ENCODE measurements at places on chromosomes 2 and 18.

- peak; percentile 26 for DNase-seq
Measured at GRCh38 chr2:172333235-172333977, 94.0 kb upstream of the ITGA6 start.

- no peak for DNase-seq
Measured at GRCh38 chr2:187574969-187575750, 20.9 kb upstream of the TFPI start.

DNA sequence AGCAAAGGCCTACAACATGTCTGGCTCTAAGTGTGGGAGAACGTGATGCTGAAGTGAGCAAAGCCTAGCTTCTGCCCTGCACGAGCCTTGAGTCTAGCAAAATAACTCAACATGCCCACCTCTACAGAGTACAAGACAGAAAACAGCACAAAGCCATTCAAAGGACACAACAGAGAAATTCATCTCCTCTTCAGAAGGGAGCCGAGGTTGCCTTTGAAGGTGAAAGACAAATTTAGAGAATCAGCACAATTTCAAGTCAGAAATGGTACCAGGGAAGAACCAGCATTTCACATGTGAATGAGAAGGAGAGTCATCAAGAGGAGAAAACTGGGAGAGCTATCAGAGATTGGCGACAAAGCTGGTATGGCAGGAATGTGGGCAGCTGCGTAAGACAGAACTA lies 21.7 kb upstream of the CYTIP start:
- no peak for DNase-seq

DNA sequence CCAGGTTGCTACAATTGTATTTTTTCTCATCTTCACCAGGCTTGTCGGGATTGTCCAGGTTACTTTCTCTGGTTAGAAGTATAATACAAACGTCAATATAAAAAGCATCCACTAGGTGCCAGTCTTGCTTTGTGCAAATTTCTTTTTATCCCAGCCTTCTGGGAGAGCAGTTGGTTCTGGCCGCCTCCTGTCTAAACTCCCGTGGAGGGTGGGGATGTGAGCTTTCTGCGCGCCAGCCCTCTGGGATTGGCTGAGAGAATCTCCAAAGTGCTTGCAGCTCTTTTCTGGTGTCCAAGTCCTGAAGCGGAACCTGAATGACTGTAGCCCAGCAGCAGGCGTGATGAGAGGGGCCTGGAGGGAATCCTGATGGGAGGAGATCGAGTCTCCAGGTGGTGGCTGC lies 22.4 kb upstream of the TOGARAM2 start:
- peak; percentile 91 for DNase-seq

- DNase-seq = no peak
Measured at GRCh38 chr2:169069341-169069740, at the start of gene DHRS9. DHRS9 (plus strand) TSS chr2:169069563; CDS start chr2:169081582, 12,019 bp downstream.

- DNase-seq = peak; percentile 61
Measured at GRCh38 chr2:218322768-218323525, 30.6 kb upstream of the TMBIM1 start.

GRCh38 chr2:187618813-187619212 lies 64.6 kb upstream of the TFPI start:
- no peak for DNase-seq

DNA sequence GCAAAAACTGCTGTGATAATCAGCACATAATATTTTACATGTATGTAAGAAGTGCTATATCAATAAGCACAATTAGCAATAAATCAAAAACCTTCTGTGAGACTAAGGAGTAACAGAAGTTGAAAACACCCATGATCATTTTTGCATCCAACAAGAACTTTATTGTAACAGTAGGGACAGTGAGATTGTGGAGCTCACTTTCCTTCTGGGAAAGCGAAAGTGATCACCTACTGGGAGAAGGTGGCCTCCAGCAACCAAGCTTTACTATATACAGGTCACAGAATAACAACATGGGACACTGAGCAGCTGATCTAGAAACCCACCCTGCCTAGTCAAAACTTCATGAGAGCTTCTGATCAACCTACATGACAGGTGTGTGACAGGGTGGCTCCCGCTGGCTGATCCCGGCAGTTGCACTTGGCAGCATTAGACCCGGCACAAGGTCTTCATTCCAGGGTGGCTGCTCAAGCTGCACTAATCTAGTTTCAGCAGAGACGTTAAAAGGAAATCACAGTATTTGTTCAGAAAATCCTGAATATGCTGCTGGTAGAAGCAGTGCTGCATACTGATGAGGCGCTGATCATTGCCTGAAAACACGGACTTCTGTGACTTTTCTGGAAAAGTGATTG lies 63.5 kb upstream of the ARL5A start:
- peak; percentile 19 for DNase-seq

GRCh38 chr2:25437881-25438662 lies 96.3 kb upstream of the DNMT3A start:
- no peak for DNase-seq

DNA sequence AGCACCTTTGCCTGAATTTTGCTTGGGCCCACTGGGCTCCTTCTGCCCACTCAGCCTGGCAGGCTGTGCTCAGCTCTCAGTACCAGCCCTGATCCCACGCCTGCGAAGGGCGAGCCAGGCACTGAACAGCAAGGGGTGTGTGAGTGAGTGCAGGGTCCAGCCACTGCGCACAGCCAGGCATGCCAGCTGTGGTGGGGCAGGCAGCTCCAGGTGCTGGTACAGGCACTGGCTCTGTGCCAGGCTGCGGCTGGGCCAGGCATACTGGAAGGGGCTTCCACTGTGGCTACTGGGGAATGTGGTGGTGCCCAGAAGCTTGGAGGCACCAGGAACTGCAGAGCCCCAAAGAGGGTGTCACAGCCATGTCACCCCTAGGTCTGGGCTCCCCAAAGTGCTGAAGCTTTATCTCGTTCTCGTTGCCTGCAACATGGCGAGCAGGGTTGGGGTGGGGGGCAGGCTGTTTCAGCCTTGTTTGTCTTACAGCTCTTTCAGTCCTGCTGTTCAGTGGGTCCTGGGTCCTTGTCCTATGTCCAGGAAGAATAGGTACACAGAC lies 8.8 kb downstream of the DYSF start:
- no peak for DNase-seq

- no peak for DNase-seq
Measured at GRCh38 chr2:112640800-112641675, 4.7 kb upstream of the SLC20A1 start.

GRCh38 chr2:207334624-207335371 lies 169.1 kb upstream of the KLF7 start:
- DNase-seq = no peak

DNA sequence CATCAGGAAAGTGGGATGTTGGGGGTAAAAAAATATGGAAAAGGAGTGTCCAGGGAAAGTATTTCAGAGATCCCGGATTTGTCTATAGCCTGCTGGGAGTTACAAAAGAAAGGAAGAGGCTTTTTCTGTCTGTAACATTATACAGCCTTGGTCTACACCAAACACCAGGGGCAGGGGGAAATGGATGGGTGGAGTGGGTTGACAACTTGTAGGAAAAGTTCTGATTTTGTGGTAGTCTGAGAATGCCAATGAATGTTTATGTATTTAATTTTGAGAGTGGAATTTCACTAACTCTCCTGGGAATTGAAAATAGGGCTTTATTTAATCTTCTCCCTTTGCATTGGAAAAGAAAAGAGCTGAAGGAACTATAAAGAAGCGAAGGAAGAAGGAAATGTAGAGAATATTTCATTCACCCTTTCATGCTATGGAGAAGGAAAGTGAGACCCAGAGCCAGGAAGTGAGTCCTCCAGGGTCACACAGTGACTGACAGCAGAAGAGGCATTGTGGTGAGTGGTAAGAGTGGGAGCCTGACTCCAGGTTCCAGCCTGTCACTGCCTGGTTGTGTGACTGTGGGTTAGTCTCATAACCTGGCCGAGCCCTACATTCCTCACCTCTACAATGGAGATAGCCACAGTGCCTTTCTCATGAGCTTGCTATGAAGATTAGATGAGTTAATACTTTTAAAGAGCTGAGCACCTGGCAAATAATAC lies 346.3 kb upstream of the TNP1 start:
- no peak for DNase-seq

- DNase-seq = no peak
Measured at GRCh38 chr2:163665817-163666216, 70.0 kb downstream of the FIGN start.

GRCh38 chr2:144989579-144990270 lies 469.8 kb upstream of the ZEB2 start:
- DNase-seq = no peak

DNA sequence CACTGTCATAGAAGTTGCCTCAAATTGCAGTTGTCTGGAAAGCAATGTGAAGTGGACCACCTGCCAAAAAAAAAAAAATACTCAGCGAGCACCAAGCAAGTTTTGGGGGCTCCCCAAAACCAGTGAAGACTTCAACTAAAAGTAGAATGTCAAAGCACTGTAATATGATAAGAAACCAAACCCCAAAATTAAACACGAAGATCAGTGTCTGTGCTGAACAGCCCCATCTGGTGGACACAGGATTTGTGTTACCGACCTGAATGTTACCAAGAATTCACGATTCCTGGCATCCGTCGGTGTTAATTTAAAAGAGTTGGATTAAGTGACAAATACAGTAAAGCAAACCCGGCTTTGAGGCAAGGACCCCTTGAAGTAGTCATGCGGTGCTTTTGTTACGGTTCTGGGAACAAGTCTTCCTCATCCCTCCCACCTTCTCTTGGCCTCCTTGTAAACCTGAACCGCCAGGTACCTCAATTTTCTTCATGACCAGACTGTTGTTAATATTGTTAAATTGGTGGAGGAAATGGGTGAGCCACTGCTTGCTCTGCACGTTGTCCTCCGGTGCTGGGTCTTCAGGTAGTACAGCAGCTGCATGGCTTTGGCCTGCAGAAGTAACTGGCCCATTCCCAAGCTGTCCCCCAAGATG lies 31.3 kb upstream of the SSB start:
- peak; percentile 25 for DNase-seq

DNA sequence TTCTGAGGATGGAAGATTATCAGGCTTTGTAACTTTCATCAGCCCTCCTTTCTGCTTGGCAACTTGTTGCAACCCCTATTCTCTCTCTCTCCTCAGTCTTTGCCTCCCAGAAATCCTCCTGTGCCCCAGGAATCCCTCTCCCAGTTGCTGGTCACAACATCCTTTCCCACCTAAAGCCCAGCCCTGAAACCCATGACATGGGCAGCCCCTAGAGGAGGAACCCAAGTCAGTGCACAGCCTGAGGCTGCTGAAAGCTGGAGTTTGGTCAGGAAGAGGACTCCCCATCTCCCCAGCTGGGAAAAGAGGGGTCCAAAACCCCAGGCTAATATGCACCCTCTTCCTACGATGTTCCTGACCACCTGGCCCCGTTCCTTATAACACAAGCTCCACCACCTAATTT lies 29.5 kb downstream of the PKDCC start:
- DNase-seq = no peak

DNA sequence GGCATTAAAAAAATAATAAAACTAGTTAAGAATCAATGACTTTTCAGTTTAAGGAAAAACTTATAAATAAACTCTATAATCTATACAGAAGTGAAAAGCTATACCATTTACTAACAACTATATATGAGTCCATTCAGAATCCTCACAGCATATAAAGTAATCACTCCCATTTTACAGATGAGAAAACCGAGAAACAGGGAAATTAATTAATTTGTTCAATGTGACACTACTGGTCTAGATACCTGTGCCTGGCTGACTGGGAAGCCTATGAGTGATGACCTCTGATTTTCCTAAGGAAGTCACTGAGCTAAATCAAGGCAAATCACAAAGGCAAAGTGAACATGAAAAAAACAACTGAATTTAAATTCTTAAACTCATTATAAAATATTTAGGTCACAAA lies 99.5 kb upstream of the RNU4ATAC start:
- DNase-seq = no peak

- DNase-seq = no peak
Measured at GRCh38 chr2:196096982-196097745, 28.5 kb upstream of the DNAH7 start.

- no peak for DNase-seq
Measured at GRCh38 chr2:212628586-212628985, 90.0 kb upstream of the ERBB4 start.

DNA sequence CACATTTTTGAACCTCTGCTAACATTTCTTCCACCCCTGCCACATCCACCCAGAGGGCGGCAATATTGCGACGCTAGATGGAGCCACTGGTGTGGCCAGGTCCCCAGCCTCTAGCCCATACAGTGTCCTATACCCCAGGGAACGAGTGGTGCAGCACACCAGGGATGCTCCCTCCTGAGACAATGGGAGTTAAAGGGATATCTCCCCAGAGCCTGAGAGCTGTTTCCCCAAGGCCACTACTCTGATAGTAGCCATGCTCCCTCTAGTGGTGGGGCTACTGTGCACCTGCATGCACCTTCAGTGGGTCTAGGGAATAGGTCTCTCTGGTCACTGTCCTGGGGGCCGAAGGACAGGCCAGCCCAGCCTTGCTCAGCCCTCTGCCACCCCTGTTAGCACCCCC lies 336.4 kb upstream of the FSHR start:
- DNase-seq = no peak

DNA sequence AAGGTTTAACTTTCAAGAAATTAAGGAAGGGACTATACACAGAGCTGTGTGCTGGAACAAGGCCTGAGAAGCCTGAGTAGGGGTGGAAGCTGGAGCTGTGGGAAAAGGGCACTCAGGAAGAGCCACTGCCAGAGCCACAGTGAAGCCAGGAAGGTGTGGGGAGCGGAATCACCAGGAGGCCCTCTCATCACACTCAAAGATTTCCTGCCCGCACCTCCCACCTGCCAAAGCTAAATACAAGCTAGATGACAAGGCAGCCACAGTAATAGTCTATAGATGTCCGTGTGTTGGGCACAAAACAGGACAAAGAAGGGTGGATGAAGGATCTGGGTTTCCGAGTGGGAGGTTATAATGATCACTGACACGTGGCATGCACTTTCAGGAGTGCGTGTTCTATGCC lies 126.0 kb downstream of the ZNF532 start:
- DNase-seq = no peak

DNA sequence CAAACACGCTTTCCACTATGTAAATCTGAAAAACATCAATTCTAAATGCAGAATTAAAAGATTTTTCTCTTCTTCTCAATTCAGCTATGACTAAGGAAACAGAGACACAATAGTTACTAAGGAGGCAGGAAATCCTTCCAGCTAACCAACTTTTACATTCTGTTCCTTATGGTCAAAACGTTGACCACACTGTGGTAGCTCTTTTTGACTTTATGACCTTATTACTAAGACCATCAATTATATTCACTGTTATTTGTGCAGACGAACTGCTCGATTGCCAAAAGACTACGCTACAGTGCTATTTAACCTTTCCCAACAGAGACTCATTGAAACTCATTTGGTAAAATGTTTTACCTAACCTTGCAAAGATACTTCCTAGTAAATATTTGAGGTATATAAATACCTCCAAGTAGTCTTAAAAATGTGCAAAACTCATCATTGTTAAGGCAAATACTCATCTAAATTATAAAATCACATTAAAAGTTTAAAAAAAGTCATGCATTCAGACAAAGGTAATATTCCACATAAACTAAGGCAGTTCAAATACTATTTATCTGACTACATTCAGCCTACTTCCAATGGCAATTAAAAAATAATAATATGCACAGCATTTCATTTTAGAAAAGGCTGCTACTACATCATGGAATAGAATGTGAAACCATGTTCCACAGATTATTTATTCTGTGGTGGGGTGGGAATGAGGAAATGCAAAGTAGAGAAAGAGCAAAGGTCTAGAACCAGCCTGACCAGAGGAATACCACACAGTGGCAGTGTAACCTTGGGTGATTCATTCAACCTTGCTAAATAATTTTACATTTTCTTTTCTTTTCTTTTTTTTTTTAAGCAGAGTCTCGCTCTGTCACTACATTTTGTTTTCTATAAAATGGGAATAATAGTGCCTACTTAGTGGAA lies 139.9 kb downstream of the THADA start:
- DNase-seq = no peak

GRCh38 chr2:172329416-172329773 lies 98.0 kb upstream of the ITGA6 start:
- DNase-seq = no peak

Measured in NCI-H2171 treated with DMSO at 0.1 percent for 48 hours (cell line).